Left forelimb (tissue), 1 donor: ENCODE measurements at places on chromosomes 2 and 18.

DNA sequence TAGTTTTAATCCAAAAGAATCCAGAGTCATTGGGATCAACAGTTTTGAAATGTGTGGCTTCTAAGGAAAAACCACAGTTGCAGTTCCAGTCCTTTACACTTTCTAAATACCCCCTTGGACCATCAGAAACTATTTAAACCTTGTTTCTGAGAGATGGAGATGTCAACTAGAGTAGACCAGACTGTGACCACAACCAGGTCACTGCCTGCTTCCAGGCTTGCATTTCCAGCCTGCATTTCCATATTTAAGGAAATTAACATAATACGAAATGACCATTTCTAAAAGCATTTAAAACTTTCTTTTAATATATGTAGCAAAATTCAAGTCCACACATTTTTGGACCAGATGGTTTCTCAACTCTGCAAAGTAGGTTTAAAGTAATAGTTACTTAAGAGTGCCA, 38.4 kb downstream of the ADD2 start:
- DNase-seq, result no peak

DNA sequence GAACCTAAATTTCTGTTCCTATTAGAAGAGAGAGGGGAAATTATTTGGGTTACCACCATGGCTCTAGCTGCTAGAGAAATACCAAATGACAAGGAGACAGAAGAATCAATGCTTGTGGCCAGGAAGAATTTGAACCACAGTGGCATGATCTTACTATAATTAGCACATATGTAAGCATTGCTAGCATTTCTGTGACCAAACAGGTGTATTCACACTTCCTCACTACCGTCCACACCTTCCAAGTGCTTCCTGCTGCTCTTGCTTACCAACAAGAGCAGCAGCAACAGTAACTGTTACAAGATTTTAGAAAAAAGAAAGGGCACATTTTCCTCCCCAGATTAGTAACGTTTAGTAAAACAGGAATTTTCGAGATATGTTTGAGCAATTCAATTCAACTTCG, 60.5 kb downstream of the CDH7 start:
- no peak for DNase-seq

- no peak for DNase-seq
Measured at GRCh38 chr2:207926133-207926988, 99.0 kb downstream of the PLEKHM3 start.

DNA sequence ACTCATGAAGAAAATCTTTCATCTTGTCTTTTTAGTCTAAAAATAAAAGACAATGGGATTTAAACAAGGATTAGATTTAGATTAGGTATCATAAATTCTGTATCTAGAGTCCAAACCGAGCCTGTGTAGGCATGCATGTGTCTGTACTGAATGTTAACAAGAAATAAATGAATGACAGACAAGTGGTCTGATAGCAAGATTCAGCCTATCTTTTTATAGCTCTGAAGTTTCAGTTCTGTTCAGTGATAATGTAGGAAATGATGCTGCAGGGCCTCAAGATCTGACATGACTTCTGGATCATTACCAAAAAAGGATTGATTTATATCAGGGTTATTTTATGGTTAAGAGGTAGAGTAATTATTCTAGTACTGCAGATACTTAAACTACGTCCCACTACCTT, 137.0 kb upstream of the ATP5MC3 start:
- DNase-seq, result no peak

DNA sequence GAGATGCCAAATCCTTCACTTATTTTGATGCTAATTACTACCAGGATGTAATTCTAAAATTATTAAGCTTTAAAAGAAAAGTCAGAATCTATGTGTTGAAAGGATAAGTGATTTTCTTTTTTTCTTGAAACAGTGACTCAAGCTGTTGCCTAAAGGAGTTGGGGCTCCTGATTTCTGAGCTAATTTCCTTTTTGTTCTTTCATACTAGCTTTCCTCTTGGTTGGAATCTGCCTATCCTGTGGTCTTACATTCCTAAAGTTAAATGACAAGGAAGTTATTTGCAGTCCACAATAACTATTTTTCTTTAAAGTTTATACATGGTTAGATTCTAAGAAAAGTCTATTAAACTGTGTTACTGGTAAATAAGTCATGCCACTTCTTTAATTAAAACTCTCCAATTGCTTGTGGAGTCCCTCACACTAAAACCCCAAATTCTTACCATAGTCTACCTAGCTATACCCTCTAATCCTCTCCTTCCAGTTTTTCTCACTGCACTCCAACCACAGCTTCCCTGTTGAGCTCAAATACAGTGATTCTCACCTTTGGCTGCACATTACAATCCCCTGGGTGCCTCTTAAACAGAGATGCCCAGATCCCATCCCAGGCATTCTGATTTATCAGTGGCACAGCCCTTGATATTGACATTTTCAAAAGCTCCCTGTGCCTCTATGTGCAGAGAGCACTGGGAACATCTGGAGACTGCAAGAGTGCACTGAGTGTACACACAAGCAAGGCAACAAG, 63.3 kb upstream of the EFEMP1 start:
- no peak for DNase-seq
